ENCODE measurements at places on chromosomes 7 and 10.

GRCh38 chr10:108612485-108612884 is 1310.8 kb downstream of the XPNPEP1 start:
- no peak for DNase-seq

DNA sequence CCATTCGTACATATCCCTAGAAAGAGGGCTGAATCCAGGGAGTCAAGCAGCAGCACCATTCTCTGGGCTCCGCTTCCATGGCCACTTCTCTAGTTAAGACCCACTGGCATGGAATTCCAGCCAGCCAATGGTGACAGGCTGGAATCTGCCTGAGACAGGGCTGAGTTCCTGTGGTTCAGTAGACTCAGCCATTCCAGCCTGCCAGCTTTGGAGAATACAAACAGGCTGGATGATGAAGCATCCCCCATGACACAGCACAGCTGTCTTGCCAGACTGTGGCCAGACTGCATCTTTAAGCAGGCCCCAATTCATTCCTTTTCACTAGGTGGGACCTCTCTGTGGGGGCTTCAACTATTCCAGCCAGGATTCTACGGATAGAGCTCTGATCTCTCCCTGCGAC is 329.6 kb downstream of the XPNPEP1 start:
- peak; percentile 36 for DNase-seq

DNA sequence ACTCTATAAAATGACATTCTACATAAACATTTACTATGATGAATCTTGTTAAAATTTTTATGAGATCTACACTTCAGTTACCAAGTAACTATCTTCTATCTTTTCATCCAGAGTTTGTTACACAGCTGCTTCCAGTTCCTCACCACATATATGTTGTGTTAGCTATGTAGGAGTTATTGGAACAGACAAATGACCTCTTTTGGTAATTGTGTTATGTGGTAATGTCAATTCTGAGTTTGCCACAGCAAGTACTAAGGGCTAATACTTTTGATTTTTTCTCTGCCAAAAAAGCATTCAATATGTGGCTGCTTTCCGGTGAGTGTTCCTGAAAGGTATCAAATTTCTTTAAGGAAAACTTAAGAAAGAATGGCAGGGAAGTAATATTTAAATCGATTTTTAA is 573.9 kb upstream of the PCDH15 start:
- no peak for DNase-seq

DNA sequence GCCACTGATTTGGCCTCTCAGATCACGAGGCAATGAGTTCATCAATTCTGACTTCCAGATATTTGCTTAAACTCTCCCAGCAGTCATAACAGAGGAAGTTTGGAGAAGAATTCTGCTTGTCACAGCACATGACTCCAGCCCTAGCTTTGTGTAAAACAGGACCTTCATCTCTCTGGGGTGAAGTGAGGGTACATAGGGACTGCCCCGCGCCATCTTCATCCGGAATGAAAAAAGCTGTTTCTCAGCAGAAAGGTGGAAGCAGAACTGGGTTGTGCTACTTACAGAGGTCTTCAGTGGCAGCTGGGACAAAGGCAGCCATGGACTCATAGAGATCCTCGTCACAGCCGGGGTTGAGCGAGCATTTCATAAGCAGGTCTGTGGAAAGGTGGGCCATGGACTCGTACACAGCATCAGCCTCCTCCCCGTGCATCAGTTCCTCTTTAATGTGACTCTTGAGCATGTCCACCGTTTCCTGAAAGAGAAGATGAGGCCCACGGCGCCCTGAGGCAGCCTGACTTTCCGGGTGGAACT is 58.4 kb upstream of the TM9SF3 start:
- no peak for DNase-seq

DNA sequence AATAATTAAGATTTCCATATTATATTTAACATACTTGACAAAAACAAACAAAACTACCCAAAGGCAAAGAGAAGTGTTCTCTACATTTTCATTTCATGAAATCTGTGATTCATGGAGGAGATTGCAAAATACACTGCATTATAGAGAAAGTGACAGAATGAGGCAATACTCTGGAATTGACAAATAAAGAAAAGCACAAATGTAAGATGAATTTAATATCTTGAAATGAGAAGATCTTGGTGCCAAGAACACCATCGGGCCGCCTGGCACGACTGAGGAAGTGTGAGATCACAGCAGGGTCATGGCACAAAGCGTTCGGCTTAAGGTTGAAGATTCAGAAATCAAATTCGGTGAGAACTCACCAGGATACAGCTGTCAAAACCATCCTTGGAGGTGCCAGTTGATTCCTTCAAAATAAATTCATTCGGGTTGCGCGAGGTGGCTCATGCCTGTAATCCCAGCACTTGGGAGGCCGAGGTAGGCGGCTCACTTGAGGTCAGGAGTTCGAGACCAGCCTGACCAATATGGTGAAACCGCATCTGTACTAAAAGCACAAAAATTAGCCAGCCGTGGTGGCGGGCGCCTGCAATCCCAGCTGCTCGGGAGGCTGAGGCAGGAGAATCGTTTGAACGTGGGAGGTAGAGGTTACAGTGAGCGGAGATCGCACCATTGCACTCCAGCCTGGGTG is 174.0 kb upstream of the PFKP start:
- no peak for DNase-seq

GRCh38 chr7:81445462-81445861 is 324.4 kb downstream of the HGF start:
- DNase-seq = no peak

DNA sequence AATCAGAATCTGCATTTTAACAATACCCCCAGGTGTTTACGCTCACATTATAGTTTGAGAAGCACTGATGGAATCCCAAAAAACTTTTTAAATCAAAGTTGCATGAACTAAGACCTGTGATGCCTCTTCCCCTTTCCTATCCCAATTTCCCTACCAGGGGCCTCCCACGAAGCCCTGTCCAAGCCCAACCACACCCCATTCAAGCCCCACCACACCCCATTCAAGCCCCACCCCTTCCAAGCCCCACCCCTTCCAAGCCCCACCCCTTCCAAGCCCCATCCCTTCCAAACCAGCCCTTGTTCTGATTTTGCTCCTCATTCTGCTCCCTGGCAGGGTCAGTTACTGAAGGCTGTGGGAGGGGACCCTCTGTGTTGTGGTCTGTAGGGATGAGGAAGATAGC is 9.8 kb upstream of the AQP1 start:
- no peak for DNase-seq

- no peak for DNase-seq
Observed at GRCh38 chr7:76048668-76048988, 722 bp downstream of the MDH2 start.

DNA sequence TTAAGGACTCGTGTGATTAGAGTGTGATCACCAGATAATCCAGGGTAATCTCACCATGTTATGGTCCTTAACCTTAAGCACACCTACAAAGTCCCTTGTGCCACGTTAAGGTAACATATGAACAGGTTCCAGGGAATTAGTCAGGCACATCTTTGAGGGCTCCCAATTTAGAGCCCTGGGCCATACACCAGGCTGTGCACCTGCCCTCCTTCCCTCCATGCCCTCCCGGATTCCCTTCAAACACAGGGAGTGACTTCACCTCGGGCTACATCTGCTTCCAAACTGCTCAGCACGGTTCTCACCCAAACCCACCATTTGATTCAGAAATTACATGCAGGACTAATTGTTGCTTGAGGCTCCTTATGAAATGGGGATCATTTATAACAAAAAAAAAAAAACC is 93.9 kb upstream of the HABP2 start:
- no peak for DNase-seq

DNA sequence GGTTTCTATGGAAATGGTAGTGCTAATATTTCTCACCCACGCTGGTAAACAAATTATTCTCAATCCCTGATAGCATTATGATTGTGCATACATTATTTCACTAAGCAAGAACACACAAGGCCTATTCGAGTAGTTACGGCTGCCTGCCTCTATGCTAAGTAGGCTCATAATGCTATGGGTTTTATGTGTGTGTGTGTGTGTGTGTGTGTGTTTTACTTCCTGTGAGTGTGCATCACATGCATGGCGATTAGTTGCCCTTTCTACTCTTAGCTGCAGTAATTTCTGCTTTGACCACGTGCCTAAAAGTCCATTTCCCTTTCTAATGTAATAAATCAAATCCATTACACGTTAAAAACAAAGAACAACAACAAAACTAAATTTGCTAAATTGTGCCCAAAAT is 117.0 kb downstream of the CHCHD3 start:
- DNase-seq = no peak

Data from HFFc6 (cell line).